ENCODE measurements at places on chromosomes 5 and 9.

DNA sequence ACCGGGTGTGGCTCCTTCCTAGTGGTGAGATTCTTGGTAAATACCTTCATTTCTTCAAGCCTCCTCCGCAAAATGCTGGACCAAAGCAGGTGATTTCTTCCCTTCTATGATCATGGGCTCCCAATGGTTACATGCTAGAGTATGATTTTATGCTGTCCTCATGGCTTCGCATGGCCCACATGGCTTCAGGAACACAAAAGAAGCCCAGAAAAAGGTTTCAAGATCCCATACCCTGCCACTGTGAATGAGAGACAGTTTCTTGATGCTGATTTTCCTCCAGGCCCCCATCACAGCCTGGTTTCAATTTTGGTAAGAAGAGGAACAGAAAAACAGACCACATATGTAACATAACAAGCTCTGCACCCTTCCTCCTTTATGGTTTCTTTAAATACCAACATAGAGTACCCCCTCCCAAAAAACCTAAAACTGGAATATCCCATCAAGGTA, 2.4 kb upstream of the RXFP3 start:
- no peak overlapping the region for H3K4me3 ChIP-seq
- no peaks in the 10 kb centered on the region for H3K36me3 ChIP-seq
- H3K4me1 ChIP-seq = peaks cover 7% of the 10 kb centered on the region

GRCh38 chr9:95721061-95721531, 154.4 kb upstream of the ERCC6L2 start:
- no peak for DNase-seq
- no peaks in the 10 kb centered on the region for H3K27me3 ChIP-seq
- peaks cover 5% of the 10 kb centered on the region for H3K4me1 ChIP-seq
- no peak overlapping the region for H3K4me3 ChIP-seq
- H3K27ac ChIP-seq = no peak overlapping the region
- H3K36me3 ChIP-seq = no peaks in the 10 kb centered on the region

DNA sequence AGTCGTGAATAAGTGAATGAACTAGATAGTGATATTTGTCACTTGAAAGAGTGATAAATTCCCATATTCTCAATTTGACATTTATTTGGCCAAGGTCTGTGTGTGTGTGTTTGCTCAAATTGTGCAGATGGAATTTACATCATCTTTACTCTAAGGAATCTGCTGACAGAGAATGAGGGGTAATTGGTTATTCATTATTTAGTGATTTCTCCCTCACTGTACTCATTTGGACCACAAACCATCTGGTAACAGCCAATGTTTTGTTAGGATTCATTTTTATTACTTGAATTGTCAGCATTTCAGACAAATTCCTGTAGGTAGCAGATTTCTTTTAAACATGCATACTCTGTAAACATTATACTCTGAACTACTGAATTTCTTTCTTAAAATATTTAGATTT, 15.6 kb downstream of the VCAN start:
- no peak for DNase-seq
- no peak overlapping the region for H3K27ac ChIP-seq
- no peaks in the 10 kb centered on the region for H3K27me3 ChIP-seq
- H3K4me1 ChIP-seq = peaks cover 8% of the 10 kb centered on the region

- H3K27ac ChIP-seq = no peak overlapping the region
- peaks cover 5% of the 10 kb centered on the region for H3K4me1 ChIP-seq
- H3K36me3 ChIP-seq = peaks cover 4% of the 10 kb centered on the region
- no peak for DNase-seq
- no peak overlapping the region for H3K4me3 ChIP-seq
Measured at GRCh38 chr5:139397921-139398320, 3.0 kb upstream of the PROB1 start.

DNA sequence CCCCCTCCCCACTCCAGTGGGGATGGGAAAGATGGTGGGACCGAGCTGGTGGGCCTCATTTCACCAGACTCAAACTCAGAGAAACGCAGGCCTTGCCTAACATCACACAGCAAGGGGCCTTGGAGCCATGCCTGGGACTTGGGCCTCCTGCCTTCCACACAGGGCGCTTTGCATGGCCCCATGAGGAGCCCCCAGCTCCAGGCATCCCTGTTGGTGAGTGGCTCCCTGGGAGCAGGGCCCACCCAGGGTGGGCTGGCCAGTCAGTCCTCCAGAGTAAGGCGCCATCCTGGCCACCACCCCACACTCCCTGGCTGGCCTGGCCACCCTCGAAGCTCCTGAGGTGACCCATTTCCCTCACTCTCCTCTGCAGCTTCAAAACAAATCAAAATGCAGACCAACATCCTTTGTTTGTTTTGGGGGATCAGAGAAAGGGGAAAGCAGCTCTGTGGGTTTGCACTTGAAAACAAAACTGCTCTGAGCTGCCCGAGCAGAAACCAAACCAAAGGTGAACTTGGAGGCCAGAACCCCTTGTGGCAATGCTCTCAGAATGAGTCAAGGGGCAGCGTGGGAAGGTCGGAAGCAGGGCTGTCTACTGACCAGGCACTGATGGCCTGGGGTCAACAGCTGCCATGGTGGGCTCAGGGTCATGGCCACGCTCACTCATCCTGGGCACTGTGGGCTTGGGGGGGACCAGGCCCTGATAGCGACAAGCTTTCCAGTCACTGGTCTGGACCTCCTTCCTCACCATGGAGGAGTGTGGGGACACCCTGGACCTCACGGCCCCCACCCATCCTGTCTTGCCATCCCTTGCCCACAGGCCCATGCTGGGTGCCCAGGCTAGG, 37.0 kb upstream of the VDAC1 start:
- peaks cover 5% of the 10 kb centered on the region for H3K4me1 ChIP-seq
- peaks cover 4% of the 10 kb centered on the region for H3K27me3 ChIP-seq
- H3K4me3 ChIP-seq = no peak overlapping the region
- DNase-seq = no peak
- no peak overlapping the region for H3K27ac ChIP-seq
- no peaks in the 10 kb centered on the region for H3K36me3 ChIP-seq

- no peaks in the 10 kb centered on the region for H3K27me3 ChIP-seq
- DNase-seq = no peak
- no peak overlapping the region for H3K27ac ChIP-seq
- peaks cover 18% of the 10 kb centered on the region for H3K4me1 ChIP-seq
Measured at GRCh38 chr5:124858612-124859011, 112.2 kb upstream of the ZNF608 start.

DNA sequence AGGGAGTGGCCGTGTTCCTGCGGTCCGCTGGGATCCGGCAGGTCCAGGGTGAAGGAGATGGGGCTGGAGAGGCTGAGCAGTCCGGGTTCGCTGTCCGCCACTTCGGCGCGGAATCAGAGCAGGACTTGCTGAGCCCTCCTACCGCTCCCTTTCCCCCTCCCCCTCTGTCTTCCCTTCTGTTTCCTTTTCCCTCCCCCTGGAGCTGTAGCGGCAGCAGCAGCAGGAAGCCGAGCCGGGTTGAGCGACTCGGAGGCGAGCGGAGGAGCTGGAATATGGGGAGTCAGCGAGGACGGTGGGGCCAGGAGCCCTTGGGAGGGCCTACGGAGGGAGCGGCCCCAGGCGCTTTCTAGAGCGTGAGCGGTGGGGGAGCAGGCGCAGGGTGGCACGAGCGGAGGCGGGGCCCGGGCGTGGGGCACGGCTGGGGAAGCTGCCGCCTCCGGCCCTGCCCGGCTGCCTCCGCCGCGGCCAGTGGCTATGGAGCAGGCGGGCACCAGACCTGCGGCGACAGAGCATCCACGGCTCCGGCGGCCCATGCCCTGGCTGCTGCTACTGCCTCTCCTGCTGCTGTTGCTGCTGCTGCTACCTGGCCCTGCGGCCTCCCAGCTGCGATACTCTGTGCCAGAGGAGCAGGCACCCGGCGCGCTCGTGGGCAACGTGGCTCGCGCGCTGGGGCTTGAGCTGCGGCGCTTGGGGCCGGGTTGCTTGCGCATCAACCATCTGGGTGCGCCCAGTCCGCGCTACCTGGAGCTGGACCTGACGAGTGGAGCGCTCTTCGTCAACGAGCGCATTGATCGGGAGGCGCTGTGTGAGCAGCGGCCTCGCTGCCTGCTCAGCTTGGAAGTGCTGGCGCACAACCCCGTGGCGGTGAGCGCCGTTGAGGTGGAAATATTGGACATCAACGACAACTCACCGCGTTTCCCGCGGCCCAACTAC, at the start of gene PCDHAC2:
PCDHAC2 (plus strand) TSS at position 184 of the 933 bp plus-strand sequence; CDS start at position 475, 291 bp downstream.
- H3K27ac ChIP-seq = peak within 1 kb of the TSS; percentile 72
- peak within 1 kb of the TSS; percentile 94 for H3K4me3 ChIP-seq
- H3K4me1 ChIP-seq = peaks cover 10% of the 10 kb centered on the region
- H3K27me3 ChIP-seq = peaks cover 17% of the 10 kb centered on the region
- DNase-seq = no peak

GRCh38 chr5:79729679-79730078, 40.0 kb downstream of the CMYA5 start:
- no peaks in the 10 kb centered on the region for H3K4me1 ChIP-seq
- no peaks in the 10 kb centered on the region for H3K36me3 ChIP-seq
- no peak overlapping the region for H3K4me3 ChIP-seq
- DNase-seq = no peak

DNA sequence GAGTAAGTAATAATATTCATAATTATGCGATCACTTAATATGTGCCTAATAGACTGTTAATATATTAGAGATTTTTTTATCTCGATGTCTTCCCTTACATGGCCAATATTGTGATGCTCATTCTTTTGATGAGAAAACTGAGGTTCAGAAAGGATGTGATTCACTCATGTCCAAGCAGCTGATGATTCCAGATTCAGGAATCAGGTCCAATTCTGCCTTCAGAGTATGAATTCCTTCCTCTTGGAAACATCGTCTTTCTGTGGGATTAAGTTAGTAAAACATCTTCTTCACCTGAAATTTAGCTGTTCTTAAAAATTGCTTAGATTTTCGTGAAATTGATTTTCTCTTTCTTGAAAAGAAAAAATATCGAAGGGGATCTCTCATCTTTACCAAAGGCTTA, 242.5 kb upstream of the RFX3 start:
- no peak overlapping the region for H3K4me3 ChIP-seq
- no peaks in the 10 kb centered on the region for H3K36me3 ChIP-seq
- H3K27ac ChIP-seq = no peak overlapping the region
- DNase-seq = no peak
- no peaks in the 10 kb centered on the region for H3K27me3 ChIP-seq

GRCh38 chr9:110152704-110153374, 55.1 kb downstream of the C9orf152 start:
- no peak for DNase-seq
- H3K27me3 ChIP-seq = no peaks in the 10 kb centered on the region
- no peak overlapping the region for H3K27ac ChIP-seq
- H3K4me1 ChIP-seq = peaks cover 38% of the 10 kb centered on the region
- no peak overlapping the region for H3K4me3 ChIP-seq
- H3K36me3 ChIP-seq = peaks cover 15% of the 10 kb centered on the region

GRCh38 chr9:34211395-34211794, 32.6 kb downstream of the UBAP1 start:
- no peak overlapping the region for H3K27ac ChIP-seq
- H3K36me3 ChIP-seq = peaks cover 30% of the 10 kb centered on the region
- H3K4me3 ChIP-seq = no peak overlapping the region
- no peaks in the 10 kb centered on the region for H3K27me3 ChIP-seq

- peaks cover 30% of the 10 kb centered on the region for H3K4me1 ChIP-seq
- peak overlapping the region; percentile 93 for H3K27ac ChIP-seq
Measured at GRCh38 chr5:67094476-67095300, 101.9 kb downstream of the CD180 start.
